ENCODE measurements at places on chromosomes 6 and 20.

DNA sequence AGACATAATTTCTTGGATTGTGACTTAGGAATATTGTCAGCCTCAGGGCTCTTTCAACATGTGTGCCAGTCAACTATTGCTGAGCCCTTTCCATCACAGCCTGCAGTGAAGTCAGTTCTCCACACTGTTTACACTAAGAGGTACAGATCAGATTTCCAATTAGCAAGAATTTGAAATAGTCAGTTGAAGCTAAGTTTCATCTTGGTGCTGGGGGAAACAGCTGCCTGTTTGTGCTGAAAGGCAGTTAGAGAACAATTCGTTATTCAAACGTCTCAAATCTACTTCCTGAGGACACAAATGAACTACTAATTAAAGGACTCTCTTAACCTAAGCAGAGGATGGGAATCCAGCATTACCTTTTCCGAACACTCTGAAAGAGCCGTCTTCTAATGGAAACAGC is 25.9 kb downstream of the ADGRF1 start:
- no peak for DNase-seq

- no peak for DNase-seq
Observed at GRCh38 chr6:46948699-46949098, 27.0 kb upstream of the ADGRF5 start.

DNA sequence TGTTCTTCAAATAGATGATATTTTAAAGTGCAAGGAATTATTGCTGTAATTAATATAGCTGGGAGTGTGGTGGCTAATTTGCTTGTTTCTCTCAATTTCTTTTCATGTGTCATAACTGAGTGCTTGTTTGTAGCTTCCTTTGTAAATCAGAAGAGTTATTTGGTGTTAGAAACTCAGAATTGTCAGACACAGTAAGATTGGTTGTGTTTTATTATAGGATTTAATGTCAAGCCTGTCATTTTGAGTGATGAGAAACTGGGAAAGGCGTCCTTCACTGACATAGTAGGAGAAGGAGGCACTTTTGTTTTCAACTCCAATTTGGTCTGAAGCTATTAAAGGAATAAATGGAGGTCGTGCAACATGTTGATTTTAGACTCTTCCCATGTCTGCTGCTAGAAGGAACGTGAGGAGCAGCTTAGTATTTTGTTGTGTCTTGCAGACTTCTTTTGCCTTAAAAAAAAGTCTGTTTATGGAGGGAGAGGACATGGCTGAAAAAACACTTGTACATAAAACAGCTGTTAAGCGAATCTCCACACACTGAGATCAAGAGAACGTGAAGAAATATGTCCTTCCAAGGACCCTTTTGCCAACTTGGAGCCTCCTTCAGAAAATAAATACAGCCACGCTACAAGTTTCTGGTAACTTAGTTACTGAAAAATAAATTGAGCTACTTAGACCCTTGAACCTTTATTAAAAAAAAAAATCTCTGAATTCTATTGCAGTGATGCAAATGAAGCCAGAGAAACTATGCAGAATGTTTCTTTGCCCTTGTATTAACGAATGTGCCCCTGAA is 59.5 kb downstream of the BMP6 start:
- no peak for DNase-seq

DNA sequence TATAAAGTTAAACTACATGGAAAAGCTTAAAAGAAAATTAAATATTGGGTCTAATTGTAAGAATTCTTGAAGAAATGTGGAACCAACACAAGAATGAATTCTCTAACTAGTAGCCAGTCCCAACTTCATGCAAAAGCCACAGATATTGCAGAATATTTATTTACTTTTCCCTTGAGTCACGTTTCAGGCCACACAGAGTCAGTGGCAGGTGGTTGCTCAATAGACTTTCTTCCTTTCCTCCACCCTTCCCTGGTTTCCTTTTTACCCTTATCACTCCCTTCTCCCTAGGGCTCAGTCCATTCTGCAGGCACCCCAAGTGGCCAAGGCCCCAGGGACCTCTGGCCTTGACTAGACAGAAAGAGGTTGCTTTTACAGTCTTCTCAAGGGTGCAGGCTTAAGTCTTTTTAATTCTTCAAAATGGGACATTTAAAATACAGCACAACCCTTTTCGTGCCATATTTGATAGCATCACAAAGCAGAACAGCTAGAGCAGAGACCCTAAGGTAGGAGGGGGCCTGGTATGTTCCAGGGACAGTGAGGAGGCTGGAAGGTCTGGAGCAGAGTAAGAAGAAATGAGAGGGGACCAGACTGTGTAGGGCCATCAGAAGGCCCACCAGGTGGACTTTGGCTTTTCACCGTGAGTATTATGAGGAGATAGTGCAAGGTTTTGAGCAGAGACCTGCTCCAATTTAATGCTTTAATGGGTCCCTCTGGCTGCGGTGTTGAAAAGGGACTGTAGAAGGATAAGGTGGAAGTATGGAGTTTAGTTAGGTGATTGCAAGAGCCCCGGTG is 65.0 kb downstream of the HDDC2 start:
- no peak for DNase-seq

- no peak for DNase-seq
Observed at GRCh38 chr6:77986380-77987034, 333.7 kb downstream of the MEI4 start.

DNA sequence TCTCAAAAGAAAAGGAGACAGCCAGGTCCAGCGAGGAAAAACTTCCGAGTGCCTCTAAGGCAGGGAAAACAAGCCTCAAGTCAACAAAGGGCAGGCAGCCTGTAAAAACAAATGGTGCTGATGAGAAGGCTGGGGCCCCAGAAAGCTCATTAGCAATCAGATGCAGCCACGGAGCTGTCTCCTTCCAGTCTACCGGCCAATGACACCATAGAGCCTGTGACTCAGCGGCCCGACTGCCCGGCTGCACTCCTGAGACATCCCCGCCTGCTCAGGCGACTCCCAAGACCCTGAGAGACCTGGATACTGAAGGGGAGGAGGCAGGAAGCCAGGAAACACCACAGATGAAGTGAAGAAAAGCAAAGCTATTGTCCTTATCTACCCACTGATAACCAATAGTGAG is 120.1 kb upstream of the HDDC2 start:
- no peak for DNase-seq

DNA sequence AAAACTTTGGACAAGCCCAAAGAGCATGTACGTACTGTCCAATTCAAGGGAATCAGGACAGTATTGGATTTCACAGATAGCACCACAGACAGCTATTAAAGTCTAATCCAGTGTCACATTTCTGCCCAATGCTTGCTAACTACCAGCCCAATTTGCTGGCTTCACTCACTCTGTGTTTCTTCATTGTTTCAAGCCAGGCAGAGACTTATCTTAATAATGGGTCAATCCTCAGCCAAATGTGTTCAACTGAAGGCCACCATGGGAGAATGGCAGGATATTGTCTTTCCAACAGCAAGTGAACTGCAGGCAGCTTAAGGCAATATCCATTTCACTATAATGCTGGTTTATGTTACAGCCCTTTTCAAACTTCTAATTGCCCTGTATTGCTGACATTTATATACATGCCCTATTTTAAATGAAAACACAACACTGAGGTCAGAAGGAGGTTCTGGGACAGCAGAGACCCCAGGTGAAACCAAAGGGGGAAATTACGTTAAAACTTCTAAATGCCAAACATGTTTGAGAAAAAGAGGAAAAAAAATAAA is 142.1 kb upstream of the RSPO3 start:
- DNase-seq = no peak

DNA sequence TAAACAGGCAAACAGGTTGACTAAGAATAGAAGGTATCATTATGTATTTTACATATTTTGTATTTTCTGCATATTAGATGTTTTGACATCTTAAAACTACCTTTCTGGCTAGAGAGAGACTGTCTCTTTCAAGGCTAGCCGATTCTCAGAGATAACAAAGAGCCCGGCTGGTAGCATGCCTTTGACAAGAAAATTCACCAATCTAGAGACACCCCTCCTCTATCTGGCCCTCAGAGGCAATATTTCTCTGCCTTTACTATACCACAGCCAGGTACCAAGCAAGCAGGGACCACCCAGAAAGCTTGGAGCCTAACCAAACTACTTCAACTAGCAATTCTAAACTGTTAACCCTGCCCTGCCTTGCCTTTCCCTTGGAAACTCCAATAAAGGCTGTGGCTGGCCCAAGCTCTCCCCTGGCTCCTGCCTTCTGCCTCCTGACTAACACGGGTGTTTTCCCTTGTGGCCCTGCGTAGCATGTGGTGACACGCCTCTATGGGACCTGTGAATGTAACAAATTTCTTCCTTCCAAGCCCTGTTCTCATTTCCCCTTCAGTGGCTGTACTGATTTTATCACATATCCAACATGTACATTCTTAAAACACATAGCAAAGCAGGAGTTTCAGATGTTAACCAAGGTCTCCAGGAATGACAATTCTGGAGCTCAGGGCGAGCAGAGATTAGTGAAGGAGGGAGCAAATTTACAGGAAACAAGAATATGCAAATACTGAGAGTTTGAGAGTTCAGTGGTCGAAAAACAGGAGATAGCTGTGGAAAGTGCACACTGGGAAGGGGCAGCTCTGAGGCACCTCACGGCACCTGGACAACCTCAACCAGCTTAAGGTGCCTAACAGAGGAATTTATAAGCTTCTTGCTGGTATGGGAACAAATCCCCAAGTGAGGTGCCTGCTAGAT is 120.8 kb downstream of the BACH2 start:
- peak; percentile 75 for DNase-seq

GRCh38 chr20:56974499-56975250 is 291.8 kb downstream of the BMP7 start:
- DNase-seq = peak; percentile 67

DNA sequence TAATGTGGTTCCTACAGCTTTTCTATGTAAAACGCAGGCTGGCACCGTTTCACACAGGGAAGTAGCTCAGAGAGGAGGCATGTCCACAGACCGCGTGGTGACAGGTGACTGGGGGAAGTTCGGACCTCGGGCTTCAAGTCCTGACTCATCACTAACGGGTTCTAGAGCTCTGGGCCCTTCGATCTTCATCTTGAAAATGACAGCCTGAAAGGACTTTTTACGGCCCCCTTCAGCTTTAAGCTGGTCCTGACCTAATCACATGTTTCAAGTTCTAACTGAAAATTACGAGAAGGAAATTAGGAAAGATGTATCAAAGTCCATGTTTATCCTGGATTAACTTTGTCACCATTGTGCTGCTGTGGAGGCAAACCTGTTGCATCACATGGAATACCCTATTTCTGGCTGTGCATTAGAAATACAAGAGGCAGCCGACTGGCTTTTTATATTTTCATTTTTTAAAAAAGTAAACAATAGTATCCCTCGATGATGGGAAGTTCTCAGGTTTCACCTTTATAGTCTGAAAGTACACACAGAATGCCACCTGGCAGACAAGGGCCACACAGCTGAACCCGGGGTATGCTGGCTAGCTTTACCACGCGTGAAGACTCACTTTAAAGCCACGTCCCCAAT is 2.0 kb downstream of the MAN1A1 start:
- peak; percentile 30 for DNase-seq

GRCh38 chr6:153668758-153669157 is 370.3 kb upstream of the OPRM1 start:
- no peak for DNase-seq

GRCh38 chr6:141484711-141485110 is 648.0 kb upstream of the GJE1 start:
- DNase-seq = no peak

DNA sequence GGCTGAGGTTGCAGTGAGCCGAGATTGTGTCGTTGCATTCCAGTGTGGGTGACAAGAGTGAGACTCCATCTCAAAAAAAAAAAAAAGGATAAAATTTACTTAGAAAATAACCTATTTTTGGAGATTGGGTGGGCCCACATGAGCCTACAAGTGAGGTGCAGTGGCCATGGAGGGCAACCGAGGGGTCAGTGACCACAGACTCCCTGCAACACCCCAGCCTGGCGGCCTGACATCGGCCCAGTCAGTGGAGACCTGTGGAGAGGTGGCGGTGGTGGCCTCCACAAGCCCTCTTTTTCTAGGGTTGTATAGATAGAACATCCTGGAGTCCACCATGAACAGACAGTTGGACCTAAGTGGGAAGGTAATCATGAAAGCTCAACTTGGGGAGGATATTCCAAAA is 52.7 kb downstream of the BTBD9 start:
- no peak for DNase-seq

- DNase-seq = no peak
Observed at GRCh38 chr6:18121580-18122127, 823 bp downstream of the NHLRC1 start.

DNA sequence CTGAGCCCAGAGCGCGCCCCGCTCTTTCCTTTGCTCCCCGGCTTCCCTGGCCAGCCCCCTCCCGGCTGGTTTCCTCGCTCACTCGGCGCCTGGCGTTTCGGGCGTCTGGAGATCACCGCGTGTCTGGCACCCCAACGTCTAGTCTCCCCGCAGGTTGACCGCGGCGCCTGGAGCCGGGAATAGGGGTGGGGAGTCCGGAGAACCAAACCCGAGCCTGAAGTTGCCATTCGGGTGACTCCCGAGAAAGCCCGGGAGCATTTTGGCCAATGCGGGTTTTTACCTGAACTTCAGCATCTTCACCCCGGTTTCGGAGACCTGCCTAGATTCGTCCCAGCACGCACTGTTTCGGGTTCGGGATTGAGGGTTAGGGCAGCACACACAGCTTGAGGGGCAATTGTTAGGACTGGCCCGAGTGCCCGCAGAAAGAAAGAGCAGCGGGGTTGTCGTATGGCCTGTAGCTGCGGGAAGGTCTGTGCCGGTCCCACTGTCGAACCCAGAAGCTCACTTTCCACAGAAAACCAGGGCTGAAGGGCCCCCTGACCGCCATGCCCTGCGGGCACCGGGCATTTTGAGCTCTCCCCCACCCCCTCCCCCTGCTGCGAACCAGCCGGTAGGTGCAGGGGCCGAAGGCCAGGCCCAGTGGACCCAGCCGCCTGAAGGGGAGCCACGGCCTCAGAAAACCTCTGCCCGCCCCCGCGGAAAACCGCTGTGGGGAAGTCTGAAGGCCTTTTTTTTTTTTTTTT is 2.1 kb downstream of the FOXP4 start:
- no peak for DNase-seq

DNA sequence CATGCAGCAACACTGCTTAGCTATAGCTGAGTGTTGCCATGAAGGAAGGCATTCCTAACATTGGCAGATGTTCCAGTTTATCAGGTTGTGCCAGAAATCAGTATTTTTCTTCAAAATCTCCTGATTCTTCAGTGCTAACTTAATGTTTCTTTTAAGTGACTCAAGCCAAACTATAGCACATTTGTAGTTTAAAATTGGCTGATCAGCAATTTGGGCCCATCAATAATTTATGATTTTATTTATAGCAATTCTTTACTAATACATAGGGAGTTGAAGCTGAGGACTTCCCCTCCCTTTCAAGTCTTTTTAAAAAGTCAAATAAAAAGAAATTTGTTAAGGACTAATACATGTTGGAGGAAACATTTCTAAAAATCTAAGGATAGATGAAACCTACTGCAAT is 383.8 kb upstream of the KHDRBS2 start:
- DNase-seq = no peak

All from prostate gland (tissue), 2 donors.